CD8-positive, alpha-beta memory T cell (primary cell): ENCODE measurements at places on chromosomes 1 and 21.

DNA sequence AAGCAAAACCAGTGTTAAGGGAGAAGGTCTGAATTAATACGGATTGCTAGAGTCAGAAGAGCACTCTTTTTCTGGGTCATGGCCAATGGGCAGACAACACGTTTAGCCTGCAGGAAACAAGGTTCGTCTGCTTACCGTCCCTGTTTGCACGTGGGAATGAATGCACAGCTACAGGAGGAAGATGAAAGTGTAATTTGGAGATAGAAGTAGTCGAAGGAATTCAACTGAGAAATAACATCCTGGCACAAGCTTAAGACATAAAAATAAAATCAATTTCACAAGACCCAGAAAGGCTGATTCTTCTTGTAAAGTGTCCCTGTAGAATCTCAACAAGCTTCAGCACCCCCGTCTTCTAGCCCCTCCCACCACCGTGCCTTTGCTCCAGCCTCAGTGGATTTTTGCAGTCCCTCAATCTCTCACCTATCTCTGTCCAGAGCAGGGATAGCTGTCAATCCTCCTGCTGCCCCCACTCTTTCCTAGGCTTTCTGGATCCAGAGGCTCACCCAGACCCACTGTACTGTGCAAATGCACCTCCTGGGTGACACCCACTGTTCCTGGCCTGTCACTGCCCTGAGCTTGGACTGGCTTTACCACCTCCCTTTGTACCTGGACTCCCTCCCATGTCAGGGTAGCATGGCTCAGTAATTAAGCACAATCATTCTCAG is 60.6 kb downstream of the C1orf94 start:
- DNase-seq: no peak

GRCh38 chr1:240612811-240613210 is 856 bp upstream of the GREM2 start:
- no peak for DNase-seq

GRCh38 chr21:16872616-16873015 is 640.2 kb upstream of the CXADR start:
- no peak for DNase-seq

GRCh38 chr1:164456272-164456671 is 102.7 kb upstream of the PBX1 start:
- no peak for DNase-seq

DNA sequence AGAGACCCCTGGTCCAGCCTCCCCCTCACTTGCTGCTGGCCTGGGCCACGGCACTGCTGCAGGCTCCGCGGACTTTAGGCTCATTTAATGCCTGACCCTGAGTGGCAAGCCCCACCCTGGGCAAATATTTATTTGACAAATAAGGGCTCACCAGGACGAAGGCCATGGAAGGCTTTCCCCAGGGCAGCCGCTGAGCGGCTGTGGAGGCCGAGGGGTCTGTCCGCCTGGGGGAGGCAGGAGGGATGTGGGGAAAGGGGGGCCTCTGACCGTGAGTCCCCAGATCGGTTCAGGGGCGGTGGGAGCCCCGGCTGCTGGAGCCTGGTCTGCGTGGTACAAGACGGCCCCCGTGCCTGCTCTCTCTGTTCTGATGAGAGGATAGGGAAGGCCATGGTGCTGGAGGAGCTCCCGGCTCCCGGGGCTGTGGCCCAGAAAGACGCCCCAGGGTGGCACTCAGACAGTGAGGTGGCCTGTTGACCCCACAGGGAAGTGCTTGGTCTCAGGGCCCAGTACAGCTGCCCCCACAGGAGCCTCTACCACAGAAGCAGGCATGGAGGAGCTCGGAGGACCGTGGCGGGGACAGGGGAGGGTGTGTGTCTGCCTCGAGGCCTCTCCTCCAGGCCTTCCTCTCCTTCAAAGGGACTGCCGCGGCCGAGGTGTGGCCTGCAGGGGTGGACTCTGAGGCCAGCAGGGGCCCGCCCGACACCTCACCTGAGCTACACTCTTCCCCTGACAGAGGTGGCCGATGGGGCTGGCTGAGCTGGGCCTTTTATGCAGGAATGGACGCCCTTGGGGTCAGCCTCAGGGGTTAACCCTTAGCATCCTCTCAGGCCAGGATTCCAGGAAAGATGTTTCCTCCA is 9.1 kb upstream of the C1orf159 start:
- no peak for DNase-seq

- no peak for DNase-seq
These were observed 5.8 kb downstream of the BCL9 start for GRCh38 chr1:147547065-147547464.

DNA sequence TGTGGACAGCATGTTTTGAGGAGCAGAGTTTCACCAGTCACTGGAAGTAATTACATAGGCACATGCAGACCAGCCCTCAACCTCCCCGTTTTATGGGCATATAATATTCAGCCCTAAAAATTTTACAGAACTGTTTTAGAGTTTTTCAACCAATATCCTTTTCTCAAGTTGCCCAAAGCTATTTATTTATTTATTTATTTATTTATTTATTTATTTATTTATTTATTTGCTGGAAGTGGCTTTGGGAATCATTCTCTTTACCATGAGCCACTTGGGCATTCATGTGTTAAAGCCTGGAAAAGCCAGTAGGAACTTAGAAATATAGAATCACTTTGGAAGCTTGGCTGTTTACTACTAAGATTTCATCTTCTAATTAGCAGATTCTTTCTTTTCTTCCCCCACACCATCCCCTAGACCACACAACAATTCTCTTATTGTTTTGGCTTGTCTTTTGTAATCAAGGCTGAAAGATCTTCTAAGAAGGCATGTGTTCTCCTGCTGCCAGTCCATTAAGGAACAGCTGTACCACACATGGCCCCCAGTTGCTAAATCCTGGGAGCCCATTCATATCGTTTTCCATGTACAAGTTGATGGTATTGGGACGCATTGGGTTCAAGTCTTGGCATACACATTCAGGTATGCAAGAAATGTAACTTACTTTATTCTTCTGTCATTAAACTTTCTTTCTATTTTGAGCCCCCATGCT is 220.0 kb downstream of the PAPPA2 start:
- no peak for DNase-seq
